ENCODE measurements at places on chromosomes 1 and 21.

- no peak for DNase-seq
Measured at GRCh38 chr1:79660129-79660528, 653.6 kb upstream of the ADGRL4 start.

DNA sequence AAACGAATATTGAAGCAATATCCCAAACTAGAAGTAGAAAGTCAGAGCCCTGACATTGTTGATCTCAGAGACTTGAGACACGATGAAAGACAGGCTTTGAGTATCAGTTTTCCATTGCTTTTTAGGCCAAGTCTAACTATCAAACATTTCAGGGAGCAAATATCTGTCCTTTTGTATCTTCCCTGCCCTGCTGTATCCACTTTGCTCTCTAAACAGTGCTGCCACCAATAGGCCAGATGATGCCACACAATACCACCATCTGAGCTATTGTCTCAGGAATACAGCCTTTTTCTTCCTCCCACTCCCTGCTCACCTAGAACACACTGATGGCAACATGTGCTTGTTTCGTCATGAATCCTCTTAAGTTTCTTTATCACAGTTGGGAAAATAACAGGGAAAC lies 62.6 kb upstream of the SPAG17 start:
- no peak for DNase-seq

DNA sequence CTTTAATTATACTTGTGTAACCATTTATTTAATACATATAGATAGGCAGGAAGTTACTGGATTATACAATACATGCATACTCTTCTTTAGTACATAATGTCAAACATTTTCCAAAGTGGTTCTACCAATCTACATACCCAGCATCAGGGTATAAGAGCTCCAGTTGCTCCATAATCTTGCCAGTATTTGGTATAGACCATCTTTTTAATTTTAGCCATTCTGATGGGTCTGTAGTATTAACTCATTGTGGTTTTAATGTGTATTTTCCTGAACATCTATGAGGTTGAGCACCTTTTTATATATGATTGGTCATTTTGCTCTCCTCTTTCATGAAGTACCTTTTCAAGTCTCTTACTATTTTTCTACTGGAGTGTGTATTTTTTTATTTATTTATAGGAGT lies 32.1 kb downstream of the EBNA1BP2 start:
- DNase-seq = no peak

DNA sequence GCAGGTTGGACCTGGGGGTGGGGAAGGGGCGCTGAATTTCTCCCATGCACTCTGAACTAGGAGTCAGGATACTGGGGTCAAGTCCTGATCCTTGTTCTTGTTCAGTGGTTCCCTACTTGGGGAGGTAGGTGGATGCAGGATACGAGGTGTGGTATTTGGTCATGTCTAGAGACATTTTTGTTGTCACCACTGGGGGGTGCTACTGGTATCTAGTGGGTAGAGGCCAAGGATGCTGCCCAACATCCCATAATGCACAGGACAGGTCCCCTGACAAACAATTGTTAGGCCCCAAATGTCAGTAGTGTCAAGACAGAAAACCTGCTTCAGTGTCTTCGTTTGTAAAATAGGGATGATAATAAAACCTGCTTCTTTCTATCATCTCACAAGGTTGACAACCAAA lies 259.0 kb upstream of the FOXD3 start:
- DNase-seq = no peak

Measured in HS-27A (cell line).